ENCODE measurements at places on chromosomes 1 and 21.

DNA sequence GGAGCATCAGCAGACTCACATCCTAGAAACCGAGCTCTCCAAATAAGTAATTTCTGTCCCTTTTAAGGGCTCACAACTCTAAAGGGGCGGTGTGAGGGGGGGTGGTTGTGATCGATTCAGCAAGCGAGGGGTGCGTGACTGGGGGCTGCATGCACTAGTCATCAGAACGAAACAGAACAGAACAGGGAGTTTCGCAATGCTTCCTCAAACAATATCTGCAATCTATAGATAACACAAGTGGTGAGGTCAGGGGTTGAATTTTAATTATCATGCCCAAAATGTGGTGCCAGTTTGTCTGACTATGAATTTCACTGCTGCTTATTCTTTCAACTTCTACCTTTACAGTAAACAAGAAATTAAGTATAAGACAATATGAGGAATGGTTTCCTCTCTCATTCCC lies 1003.0 kb upstream of the NCAM2 start:
- no peak for DNase-seq

DNA sequence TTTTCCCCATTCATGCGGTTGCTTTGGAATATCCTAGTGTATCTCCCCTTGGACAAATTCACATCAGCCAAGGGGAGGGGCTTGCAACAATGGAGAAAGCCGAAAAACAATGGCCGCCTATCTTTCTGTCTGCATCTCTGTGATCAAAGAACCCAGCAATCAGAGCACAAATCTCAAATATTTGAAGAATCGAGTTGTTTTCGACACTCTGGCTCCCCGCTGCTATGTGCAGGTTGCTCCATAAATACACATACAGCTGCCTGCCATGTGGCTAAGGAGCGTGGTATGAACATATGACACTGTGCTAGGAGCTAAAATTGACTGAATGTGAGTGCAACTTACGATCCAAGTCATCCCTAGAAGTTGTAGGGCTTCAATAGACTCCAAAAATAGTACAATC lies 8.5 kb downstream of the CFHR4 start:
- no peak for DNase-seq

GRCh38 chr1:69919922-69920273 lies 285.5 kb downstream of the LRRC40 start:
- no peak for DNase-seq

GRCh38 chr1:100862591-100862990 lies 32.1 kb downstream of the EXTL2 start:
- peak; percentile 24 for DNase-seq

DNA sequence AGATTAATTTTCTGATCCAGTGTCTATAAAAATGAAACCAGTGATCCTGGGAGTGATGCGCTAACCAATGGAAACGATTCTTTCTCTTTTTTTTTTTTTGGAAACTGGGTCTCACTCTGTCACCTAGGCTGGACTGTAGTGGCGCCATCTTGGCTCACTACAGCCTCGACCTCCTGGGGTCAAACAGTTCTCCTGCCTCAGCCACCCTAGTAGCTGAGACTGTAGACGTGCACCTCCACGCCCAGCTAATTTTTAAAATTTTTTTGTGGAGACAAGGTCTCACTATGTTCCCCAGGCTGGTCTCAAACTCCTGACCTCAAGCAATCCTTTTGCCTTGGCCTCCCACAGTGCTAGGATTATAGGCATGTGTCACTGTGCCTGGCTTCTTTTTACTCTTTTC lies 3.4 kb upstream of the RCC2 start:
- no peak for DNase-seq

DNA sequence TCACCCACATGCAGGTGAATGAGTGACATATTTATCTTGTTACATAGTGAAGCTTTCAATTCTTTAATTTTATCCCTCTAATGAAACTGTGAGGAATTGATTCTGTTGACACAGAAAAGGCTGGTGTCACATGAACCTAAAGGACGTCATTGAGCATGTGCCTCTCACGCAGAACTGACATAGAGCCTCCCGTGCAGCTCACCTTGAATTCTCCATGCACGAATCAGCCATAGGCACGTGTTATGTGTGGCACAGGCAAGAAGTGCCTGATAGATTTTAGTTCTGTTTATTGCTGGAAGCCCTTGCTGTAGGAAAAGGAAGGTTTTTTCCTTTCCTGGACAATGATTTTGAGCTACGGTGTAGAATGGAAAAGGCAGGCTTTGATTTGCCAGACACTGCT lies 11.3 kb downstream of the ADARB1 start:
- no peak for DNase-seq

- DNase-seq = no peak
Measured at GRCh38 chr1:12138196-12139168, 28.3 kb upstream of the TNFRSF1B start.

DNA sequence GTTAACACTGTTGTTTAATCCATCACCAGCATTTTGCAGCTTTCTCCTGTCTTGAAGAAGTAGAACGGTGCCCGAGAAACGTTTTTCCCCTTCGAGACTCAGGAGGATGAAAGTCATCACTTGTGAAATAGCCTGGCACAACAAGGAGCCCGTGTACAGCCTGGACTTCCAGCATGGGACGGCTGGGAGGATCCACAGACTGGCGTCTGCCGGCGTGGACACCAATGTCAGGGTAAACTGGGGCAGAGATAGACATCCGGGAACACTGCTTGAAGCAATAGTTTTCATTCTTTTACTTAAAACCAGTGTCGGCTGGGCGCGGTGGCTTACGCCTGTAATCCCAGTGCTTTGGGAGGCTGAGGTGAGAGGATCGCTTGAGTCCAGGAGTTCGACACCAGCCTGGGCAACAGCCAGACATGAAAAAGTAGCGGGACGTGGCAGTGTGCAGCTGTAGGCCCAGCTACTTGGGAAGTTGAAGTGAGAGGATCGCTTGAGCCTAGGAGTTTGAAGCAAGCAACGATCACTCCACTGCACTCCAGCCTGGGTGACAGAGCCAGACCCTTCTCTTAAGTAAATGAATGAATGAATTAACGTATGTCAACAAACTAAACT lies 945 bp downstream of the CHAF1B start:
- no peak for DNase-seq

DNA sequence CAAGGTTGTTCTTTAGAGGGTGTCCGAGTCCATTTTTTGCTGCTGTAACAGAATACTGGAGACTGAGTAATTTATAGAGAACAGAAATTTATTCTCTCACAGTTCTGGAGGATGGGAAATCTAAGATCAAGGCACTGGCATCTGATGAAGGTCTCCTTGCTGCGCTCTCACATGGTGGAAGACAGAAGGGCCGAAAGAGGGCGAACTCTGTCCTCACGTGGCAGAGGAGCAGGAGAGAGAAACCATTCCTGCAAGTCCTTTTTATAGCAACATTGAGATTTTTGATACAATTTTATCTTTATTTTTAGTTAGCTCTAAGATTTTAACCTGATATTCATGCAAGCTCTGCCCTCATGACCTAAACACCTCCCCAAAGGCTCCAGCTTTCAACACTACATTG lies 48.3 kb downstream of the ATG4C start:
- DNase-seq = no peak

DNA sequence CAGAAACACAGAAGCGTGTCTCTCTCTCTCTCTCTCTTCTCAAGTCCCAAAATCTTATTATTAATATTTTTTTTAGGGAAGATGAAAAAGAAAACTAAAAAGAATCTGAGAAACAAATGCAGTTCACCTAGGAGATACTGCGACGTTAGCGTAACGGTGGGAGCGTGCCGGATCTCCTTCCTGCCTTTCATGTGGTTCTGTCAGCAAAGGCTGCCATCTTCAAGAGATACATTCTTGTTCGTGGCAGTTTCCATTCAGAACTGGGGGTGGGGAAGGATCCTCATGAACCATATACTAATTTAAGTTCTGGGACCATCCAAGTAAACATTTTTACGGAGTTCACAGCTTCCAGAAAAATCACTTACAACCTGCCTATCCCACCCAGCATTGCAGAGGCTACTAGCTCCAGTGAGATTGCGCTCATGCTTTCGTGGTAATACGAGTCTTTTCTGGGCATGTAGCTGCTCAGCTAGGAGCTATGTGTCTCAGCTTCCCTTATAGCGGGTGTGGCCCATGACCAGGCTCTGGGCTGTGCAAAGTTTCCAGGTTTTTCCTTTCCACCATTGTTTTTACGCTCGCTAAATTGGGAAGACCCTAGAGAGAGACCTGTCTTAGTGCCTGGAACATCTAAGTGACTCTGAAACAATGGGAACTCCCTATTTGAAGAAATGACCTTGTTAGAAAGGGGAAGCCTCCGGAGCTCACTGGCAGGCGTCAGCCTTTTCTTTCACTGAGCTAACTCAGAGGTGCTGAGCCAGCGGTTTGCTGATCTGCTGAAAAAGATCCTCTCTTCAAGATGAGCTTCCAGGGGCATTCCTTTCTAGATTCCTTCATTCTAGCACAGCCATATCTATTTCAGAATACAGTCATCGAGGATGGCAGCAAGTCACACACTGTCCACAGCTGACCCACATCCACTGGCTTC lies 17.3 kb downstream of the SLAMF1 start:
- no peak for DNase-seq

DNA sequence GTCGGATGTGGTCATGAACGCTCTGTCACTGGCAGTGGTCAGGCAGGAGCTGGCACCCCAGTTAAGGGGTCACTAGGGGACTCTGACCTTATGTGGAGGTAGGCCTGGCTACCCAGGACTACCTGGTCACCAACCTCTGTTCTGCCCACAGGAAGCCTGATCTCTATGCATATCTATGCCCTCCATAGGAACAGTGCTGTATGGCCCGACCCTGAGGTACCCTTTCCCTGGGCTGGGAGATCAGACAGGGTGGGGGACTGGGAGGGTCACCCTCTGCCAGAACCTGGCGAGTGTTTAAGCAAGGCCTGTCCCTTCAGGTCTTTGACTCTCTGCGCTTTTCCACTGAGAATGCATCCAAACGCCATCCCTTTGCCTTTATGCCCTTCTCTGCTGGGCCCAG lies 19.0 kb downstream of the CYP4B1 start:
- peak; percentile 2 for DNase-seq

DNA sequence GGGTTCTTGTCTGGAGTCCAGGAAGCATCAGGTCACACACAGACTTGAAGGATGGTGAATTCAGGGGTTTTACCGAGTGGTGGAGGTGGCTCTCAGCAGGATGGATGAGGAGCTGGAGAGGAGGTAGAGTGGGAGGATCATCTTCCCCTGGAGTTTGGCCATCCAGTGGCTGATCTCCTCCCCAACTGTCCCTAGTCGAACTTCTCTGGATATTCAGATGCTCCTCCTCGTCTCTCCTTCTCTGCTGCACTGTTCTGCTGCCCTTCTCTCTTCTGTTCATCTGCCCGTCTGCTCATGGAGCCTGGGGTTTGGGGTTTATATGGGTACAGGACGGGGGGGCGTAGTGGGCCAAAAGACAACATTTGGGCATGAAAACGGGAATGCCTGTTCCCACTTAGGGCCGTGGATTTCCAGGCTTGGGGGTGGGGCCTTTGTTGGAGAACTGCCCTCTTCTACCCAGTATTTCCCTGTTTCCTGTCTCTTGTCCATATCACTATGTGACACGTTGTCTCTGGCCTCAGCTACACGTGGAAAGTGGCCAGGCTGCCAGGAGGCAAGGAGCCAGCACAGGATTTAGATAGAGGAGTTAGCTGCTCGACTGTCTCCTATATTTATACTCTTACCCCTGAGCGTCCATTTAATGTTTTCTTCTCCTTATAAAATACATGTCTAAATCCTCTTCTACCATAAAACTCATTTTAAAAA lies 76.7 kb downstream of the SIPA1L2 start:
- no peak for DNase-seq

GRCh38 chr1:55894521-55894920 lies 679.4 kb upstream of the USP24 start:
- DNase-seq = no peak

- DNase-seq = no peak
Measured at GRCh38 chr1:220791285-220791684, 4.6 kb downstream of the MTARC1 start.

DNA sequence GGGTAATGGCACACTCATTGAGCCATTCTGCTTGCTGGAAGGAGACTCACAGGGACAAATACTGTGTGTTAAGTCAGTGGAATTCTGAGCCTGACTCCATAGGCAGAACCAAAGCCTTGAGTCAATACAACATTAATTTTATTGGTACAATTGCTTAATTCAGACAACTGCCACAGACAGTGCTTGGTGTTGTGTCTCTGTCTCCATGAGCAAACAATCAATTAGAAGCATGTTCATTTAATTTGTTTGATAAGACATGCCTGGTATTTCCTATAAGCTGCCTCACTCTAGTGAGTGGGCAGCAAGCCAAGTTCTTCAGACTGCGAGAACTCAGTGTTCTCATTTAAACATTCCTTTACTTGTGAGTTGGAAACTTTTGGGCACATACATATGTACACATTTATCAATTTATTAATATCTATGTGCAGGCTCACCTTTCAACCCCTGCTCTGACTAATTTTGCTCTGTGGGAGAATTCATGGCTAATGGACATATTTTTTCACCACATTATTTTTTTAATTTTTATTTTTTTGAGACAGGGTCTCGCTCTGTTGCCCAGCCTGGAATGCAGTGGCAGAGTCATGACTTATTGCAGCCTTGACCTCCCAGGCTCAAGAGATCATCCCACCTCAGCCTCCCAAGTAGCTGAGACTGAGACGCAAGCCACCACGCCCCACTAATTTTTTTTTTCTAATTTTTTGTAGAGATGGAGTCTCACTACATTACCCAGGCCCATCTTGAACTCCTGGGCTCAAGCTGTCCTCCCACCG lies 4.5 kb upstream of the SRSF10 start:
- DNase-seq = peak; percentile 22

GRCh38 chr21:37582590-37582989 lies 216.0 kb downstream of the DYRK1A start:
- DNase-seq = peak; percentile 54

GRCh38 chr1:209375671-209376365 lies 207.7 kb upstream of the CAMK1G start:
- DNase-seq = no peak

- no peak for DNase-seq
Measured at GRCh38 chr1:167013108-167013929, 24.2 kb downstream of the MAEL start.

DNA sequence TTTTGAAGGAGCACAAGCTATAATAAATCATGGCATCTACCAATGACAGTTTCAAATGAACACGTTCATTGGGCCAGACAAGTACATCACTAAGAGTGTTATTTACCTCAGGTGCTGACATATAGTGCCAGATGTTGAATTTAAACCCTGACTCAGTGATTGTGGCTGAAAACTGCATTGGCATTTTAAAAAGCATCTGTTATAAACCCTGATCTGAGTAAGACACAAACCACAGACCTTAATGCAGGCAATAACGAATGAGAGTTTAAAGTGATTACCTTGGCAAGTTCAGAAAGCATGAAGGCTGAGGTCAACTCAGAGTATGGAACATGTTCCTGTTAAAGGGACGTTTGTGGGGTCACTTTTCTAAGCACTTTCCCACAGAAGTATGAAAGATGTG lies 865.1 kb upstream of the TMPRSS15 start:
- DNase-seq = no peak

DNA sequence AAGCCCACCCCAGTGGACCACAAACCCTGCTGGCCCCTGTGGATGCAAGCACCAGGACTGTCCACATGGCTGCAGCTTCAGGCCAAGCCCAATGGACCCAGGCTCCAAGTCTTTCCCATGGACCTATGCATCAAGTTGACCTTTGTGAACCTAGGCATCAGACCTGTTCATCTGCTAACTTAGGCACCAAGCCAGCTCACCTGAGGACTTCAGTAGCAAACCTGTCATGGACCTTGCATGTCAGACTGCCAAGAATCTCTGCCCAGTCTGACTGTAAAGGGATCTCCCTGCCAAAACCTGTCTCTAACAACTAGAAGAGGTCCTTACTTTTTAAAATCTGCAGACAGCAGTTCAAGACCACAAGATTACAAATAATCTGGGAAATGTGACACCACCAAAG lies 37.8 kb downstream of the FMO3 start:
- DNase-seq = no peak

- DNase-seq = no peak
Measured at GRCh38 chr1:233597489-233597901, 16.4 kb upstream of the KCNK1 start.

- DNase-seq = no peak
Measured at GRCh38 chr1:84525779-84526178, 19.4 kb upstream of the GNG5 start.

Measured in AG08396 (cell line).